ENCODE measurements at places on chromosomes 2 and 18.

DNA sequence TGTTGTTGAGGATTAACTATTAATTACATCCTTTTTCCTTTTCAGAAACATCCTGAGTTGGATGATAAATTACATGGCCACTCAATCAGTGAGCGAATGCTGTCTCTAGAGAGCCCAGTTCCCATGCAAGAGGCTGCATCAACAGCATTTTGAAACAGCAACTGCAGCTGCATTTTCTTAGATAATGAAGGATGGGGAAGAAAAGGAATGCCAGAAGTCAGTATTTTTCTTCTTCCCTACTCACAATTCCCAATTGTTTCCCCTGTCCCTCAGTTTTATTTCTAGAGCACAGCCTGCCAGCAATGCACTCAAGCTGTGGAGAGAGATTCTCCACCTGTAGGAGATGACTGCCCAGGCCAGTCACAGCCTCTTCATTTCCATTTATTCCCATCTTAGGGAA is 6.9 kb downstream of the SCN7A start:
- DNase-seq, result no peak

- DNase-seq, result no peak
These were observed 12.9 kb downstream of the HTR2B start for GRCh38 chr2:231111987-231112386.

DNA sequence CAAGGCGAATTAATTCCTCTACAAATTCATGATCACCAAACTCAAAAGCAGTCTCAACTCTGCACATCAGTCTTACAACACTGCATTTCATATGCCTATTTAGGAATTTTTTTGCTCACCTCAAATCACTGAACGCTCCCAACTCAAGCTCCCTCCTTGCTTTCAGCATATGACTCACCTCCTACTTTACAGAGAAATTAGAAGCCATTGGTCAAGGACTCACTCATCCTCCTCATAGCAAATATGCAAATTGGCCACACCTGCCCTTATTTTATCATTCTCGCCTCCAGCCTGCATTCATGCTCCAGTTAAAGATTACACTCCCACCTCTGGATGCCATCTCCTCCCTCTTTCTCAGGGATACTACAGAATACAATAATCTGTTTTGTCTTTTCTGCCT is 148.8 kb downstream of the MBD2 start:
- no peak for DNase-seq

DNA sequence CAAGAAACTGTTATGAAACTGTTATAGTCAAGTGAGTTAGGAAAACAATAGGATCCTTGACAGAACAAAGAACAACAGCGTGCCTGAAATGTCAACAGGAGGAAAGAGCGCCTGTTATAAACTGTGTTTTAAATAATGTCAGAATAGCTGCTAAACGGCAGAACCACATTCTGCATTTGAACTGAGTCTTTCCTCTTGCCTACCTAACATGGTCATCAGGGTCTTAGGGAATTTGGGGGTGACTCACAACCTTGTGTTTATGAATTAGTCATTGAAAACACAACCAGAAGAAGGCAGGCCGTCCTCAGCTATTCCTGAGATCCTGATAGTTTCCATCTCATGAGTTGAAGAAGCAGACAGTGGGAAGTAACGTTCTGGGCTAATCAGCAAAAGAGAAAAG is 222.0 kb upstream of the FN1 start:
- no peak for DNase-seq

DNA sequence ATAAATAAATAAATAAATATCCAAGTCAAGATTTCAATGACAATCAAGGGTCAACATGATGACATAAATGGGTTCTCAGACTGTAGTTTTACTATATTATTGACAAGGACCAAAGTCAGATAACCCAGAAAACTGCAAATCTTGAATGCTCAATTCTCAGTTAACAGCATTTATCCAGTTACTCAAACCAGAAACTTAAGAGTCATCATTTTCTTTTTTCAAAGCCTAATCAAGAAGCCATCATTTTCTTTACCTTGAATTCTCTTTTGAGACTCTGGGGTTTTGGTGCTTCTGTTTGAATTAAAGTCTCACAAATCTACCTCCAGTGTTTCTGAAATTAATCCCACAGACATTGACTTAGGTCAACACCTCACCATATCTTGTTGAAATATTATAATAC is 14.1 kb downstream of the TRMT61B start:
- DNase-seq, result no peak

- DNase-seq, result no peak
These were observed 187.4 kb downstream of the CCDC102B start for GRCh38 chr18:68985172-68985820.

- DNase-seq, result no peak
These were observed 50.1 kb downstream of the BOLA3 start for GRCh38 chr2:74097574-74097973.

DNA sequence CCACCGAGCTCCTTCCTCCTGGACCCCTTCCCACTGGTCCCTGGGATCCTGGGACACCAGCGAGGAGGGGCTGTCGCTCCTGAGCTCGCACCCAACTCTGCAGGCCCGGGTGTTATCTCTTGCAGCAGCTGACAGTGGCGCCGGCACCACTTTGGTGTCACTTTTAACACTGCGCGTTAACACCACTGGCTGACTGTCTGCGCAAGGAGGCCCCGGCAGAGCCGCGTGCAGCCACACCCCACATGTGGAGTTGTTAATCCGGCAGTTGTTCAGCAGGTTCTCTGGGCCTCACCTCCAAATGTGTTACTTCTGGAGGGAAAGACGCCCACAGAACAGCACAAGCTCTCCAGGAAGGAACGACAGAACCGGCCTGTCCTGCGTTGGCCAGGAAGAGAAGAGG is 155.0 kb upstream of the GLI2 start:
- DNase-seq, result no peak

- DNase-seq, result no peak
These were observed 543.2 kb downstream of the DCDC2C start for GRCh38 chr2:4246364-4247131.

GRCh38 chr18:74734013-74734444 is 136.4 kb downstream of the ZNF407 start:
- DNase-seq, result no peak

DNA sequence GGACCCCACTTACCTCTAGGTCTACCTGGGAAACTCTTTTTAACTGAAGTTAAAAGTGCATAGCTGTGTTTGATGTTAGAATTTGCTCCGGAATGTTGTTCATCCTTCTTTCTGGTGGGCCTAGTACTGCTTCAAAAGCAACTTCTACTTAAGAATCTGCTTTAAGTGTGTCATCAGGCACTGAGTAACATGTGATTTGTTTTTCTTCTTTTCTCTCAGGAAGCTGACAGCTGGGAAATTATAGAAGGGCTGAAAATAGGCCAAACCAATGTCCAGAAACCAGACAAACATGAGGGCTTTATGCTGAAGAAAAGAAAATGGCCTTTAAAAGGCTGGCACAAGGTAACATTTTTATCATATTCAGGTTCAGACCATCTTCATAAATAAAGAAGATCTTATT is 122.9 kb downstream of the PRKRA start:
- DNase-seq, result no peak

DNA sequence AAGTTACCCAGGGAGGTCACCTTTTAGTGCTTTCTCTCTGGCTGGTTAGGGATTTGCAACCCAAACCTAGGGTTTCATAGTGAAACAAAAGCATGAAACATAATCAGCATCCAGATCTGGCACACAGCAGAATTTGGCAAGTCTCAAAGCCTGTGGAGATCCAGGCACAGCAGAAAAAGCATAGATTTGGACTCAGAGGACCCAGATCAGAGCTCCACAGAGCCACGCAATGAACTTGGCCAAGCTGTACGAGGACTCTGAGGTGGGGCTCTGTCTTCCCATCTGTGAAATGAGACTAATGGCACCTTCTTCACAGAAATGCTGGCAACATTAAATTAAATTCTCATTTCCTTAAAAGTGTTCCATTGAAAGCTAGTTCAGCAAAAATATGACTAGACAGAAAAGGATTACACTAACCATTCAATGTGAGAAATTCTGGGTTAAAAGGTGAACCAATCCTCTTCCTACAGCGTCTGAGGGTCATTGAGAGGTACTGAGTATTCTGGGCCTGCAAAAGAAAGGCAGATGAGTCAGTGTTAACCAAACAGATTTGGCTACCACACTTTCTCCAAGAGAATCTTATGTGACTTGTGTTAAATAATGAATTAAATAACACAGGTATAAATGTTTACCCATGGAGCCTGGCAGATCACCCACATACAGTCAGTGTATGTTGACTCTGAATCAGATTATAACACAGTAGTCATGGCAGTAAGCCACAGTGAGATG is 266.3 kb downstream of the MREG start:
- no peak for DNase-seq

DNA sequence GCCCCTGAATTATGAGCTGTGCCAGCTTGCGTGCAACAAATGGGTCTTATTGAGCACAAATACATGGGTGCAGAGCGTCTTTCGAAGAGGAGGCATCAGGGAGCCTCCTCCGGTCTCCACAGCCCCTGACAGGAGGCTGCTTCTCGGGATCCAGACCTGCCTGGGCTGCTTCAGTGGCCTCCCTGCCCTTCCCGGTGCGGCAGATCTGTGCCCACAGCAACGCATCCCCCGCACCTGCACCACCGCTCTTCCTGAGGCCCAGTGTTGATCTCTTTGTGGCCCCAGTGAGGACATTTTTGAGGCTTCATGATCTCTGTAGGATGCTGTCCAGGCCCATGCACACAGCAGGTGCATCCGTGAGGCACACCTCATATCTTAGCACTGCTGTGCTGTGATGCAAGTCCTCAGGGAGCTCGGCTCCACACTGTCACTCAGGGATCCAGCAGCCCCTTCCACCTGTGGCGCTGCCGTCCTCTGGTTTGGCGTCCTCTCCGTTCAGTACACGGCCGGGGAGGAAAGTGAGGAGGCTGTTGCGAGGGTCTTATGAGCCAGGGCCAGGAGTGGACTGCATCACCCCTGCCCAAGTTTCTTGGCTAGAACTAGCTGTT is 17.4 kb downstream of the RTP5 start:
- DNase-seq, result no peak

- no peak for DNase-seq
These were observed 151.5 kb upstream of the CELF4 start for GRCh38 chr18:37717098-37717497.

DNA sequence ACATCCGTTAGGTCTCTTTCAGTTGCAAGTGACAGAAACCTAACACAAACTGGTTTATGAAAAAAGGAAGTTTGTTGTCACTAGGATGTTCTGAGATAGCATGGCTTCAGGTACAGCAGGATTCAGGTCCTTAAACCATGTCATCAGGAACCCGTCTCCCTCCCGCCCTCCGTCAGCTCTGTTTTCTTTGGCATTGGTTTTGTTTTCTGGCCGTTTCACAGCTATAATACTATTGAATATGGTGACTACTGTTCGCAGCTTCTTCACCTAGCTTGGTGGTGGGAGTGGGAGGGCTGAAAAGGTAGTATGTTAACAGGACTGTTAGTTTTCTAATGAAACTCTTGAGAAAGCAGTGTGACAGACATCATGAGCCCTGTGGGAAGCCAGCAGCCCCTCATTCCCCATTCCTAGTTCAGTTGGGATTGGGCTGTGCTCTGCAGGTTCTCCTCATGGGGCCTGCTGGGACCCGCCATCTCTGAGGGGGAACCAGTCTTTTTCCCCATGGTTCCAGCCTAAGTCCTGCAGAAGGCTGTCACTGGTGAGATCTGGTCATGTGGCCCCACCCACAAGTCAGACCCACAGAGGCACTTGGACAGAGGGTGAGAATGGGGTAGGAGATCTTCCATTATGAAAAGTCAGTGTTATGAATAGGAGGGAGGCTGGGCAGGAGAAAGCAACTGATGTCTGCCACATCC is 12.1 kb downstream of the PTMA start:
- DNase-seq, result no peak

DNA sequence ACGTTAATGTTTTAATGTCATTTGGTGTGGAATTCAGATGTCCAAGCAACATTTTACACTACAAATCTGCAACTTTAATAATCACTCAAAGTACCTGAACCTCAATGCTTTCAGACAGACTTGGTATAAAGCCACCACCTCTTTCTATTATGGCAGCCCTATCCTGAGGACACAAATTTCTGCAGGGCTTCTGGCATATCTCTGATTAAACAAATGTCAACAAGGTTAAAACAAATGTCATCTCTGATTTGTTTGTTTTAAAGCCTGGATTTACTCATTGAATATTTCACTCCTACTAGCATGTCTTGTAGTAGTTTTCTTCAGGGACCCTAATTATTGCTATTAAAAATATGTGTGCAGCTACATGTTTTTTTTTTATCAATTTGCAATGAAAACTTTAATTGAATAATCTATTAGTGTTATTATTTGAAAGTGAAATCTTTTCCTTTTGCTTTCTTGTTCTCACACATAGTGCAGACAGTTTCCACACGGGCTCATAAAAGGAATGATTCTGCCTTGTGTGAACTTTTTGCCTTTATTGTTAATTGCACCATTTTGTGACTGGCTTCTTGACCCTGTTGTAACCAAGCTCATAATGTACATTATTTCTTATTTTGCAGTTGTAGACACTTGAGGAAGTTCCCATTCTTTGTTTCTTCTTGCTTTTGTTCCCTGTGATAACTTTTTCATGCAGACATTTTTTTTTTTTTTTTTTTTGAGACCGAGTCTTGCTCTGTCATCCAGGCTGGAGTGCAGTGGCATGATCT is 30.1 kb downstream of the IL37 start:
- DNase-seq, result no peak

DNA sequence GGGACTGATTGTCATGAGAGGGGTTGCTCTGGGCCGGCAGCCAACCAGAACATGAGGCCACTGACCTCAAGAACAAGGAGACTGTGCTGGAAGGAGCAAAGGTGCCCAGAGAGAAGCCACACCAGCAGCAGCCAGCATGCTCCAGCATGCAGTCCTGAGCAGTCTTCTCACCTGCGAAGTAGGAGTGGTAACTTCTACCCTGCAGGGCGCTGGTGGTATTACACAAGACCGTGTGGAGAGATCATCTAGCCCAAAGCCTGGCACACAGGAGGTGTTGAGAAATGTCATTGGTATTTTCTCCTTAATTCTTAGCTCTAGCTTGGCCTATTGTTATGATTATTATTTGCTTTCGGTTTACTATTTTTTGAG is 132.7 kb downstream of the TSN start:
- no peak for DNase-seq

DNA sequence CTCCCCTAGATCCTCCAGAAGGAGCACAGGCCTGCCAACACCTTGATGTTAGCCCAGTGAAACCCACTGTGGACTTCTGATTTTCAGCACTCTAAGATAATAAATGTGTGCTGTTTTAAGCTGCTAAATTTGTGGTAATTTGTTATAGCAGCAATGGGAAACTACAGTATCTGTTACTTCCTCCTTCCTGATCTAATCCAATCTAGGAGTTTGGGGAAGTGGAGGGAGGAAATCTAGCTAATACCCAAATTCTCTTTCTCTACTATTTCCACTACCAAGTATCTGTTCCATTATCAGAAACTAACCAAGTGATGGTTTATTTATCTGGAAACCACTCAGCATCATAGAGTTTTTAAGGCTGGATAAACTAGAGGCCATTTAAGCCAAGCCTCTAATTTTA is 64.9 kb downstream of the AFF3 start:
- no peak for DNase-seq

Data from NCI-H2171 (cell line).